ENCODE measurements at places on chromosomes 1 and 21.

DNA sequence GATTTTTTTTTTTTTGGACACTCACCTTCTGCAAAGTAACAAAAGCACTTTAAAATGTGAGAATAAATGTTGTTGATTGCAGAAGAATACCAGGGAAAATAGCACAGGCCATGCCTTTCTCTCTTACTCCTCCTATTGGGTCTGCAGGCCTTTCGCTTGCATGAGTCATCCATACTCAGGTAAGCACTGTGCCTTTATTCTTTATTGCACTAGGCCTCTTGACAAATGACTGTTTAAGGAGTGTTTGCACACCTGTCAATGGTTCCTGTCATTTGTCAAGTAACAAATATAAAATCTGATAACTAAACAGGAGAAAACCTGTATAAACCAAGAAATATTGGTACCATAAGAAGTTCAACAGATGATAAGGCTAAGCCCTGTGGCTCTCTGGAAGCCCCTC is 106.5 kb downstream of the RGS7 start:
- no peak for DNase-seq

DNA sequence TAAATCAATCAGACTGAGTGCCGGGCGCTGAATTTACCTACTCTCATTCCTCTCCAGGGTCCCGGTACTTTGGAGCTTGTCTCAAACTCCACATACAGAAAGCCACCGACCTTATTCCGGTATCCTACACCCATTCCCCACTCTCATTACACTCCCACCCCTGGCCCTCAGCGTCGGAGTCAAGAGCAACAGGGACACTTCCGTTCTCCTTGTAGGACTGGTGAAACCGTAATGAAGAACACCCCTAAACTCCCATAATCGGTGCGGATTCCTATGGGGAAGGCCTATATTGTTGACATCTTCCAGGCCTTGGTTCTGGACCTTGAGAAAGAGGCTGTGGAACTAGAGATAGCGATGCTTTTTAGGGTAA is 798 bp downstream of the ZBED6 start:
- peak; percentile 26 for DNase-seq

DNA sequence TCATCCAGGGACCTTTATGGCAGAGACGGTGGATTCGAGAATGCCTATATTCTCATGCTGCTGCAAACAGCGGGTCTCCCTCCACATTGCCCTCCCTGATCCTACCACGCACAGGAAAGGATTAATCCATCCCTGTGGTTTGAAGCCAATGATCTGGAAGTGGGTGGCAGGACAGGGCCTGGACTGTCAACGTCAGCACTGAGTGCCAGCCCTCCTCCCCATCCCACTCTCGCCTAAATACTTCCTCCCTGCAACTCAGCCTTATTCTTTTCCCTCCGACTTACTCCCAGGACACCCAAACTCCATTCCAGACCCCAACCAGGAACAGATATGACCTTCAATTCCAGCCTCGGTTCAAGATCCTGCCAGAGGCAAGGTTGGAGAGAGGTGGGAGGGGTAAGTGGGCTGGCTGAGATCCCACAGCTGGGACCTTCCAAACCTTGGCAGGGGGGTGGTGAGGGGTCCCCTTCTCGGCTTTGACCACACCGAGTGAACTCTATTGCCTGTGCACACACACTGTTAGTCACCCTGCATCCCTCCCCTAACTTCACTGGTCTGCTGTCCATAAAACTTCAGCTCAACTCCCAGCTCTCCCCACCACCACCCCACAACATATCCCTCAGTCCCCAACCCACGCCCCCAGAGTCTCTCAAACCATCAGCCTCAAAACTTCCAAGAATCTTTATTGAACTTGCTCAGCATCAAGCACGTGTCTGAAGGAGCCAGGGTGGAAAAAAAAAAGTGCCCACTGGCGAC is 2.4 kb upstream of the S100A5 start:
- DNase-seq = no peak

DNA sequence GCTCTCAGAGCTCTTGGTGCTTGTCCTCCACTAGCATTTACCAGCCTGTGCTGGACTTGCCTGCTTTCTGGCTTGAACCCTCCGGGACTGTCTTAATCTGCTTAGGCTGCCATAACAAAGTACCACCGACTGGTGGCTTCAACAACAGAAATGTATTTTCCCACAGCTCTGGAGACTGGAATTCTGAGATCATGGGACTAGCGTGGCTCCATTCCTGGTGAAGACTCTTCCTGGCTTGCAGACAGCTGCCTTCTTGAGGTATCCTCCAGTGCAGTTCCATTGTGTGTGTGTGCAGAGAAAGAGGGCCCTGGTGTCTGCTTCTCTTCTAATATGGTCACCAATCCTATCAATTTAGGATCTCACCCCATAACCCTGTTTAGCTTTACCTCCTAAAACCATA is 22.0 kb upstream of the RCAN1 start:
- no peak for DNase-seq

DNA sequence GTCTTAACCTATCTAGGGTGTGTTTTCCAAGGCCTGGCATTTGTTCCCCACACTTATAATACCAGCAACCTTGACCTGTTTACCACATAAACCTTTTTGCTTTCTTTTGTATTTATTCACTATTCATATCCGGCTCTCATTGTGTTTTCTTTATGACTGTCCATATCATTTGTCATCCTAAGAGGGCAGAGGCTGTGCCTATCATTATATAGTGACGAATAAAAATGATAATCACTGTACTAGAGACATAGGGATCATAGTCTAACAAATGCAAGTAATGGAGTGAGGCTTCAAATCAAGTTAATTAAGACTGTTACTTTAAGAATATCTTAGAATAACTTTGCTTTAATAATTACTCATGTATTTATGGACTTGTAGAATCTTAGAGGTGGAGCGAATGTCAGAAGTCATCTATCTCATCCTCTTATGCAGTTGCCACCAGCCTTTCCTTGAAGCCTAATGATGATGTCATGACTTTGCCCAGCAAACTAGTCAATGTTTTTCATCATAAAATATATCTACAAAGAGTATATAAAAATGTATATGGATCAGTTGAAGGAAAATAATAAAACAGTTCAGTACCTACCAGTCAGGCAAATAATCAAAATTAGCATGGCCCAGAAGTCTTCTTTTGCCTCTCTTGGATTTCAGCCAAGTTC is 4.7 kb upstream of the ETV3 start:
- DNase-seq = no peak

- DNase-seq = no peak
Observed at GRCh38 chr1:52360595-52360968, 5.4 kb downstream of the CC2D1B start.

DNA sequence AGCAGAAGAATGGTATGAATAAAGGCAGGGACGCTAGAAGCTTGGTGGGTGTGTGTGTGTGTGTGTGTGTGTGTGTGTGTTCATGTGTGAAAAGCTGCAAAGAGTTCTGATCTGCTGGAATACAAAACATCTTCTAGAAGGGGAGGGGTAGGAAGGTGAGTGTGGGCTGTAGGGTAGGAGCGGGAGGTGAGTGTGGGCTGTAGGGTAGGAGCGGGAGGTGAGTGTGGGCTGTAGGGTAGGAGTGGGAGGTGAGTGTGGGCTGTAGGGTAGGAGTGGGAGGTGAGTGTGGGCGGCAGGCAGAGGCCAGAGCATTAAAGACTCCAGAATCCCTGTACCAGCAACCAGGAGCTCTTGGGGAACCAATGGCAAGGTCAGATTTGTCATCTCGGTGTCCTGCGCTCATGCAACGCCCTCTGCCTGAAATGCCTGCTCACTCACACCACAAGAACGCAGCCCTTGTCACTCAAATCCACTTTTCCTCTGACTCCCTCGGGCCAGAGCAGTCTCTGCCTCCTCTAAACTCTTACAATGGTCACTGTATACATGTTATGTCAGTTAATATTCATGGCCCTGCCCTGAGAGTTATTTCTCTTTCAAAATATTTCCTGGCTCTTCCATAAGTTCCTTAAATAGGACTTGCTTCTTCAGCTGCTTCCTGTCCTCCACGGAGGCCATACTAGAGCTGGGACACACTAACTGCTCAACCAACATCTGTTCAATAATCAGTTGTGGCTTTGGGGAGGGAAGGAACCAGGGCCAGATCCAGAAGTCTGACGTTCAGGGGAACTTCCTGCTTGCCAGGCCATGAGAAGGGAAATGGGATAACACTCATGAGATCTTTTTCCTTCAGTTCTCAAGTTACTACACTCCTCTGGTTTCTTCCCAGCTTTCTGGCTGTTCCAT is 53.6 kb upstream of the ZNF644 start:
- no peak for DNase-seq

DNA sequence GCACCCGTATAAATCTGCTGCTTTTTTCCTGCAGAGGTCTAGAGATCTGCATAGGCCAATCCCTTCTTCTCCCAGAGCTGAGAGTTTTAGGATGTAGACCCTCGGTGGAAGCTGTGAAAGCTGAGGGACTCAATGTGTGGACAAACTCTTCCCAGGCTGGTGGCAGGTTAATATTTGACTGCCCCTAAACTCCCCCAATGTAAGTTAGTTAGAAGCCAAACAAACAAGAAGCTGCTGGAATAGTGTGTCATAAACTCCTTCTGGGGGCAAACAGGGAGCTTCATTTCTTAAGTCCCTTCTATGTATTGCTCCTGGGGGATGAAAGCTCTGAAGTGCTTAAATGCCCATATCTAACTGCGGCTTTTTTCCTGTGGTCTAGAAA is 72.3 kb downstream of the SCMH1 start:
- DNase-seq = no peak

- DNase-seq = no peak
Observed at GRCh38 chr1:109866071-109866470, 44.6 kb upstream of the CSF1 start.

DNA sequence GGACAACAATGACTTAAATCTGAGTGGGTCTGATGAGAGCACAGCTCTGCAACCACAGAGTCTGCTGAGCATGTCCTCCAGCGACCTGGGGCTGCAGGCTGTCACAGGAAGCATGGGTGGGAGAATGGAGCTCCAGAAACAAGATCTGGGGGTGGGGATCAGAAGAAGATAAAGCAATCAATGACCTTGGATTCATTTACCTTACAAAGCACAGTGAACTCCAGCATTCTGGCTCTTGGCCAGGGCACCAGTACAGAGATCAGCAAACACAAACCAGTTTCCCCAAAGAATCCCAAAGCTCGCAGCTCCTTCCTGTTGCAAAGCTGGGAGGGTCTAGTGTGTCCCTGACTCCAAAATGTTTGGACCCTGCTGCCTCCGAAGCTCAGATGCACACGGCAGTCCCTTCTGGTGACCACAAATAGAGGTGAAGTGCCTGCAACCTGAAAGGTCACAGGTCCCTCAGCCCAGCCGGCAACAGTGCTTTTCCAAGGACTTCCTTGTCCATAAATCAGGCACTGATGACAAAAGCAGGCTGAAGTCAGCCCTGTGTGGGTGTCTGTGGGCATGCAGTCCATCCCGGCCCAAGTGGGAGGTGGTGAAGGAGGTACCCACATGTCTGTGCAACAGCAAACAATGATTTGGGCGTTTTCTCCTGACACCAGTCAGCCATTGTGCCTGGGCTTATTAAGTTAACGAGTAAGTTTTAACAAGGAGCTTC is 76.1 kb downstream of the SH3BGR start:
- no peak for DNase-seq

GRCh38 chr1:175450219-175450618 is 257.6 kb upstream of the KIAA0040 start:
- DNase-seq = no peak

DNA sequence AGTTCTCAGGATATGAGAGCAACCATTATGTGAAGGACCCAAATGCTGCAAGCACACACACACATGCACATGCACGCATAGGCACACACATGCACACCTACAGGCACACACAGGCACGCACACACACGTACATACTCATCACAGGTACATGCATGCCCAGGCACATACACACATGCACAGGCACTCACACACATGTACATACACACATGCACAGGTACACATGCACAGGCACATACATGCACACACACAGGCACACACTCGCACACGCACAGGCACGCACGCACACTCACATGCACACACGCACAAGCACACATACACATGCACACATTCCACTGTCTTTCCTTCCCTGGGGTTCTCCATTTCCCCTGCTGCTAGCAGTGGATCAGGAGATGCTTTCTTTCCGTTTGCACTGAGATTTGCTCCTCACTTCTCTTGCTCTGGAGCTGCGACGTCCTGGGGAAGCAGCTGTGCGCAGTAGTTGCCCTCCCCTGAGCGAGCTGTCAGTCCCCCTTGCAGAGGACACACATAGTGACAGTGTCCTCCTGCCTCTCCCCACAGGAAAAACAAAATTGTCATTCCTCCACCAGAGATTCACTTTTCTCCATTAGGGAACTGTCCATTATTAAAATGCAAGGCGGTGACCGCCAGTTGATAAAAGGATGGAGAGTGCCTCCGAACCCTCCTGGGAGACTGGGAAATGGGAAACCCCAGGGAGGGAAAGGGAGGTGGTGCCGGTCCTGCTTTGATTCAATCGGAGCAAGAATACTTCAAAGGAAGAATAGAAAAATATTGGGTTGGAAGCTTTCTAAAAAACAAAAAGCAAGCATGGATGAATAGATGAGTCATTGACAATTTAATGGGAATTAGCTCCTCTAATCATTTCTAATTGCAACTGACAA is 69.5 kb downstream of the WDR4 start:
- no peak for DNase-seq

- no peak for DNase-seq
Observed at GRCh38 chr1:173418107-173418985, 58.8 kb upstream of the PRDX6 start.

DNA sequence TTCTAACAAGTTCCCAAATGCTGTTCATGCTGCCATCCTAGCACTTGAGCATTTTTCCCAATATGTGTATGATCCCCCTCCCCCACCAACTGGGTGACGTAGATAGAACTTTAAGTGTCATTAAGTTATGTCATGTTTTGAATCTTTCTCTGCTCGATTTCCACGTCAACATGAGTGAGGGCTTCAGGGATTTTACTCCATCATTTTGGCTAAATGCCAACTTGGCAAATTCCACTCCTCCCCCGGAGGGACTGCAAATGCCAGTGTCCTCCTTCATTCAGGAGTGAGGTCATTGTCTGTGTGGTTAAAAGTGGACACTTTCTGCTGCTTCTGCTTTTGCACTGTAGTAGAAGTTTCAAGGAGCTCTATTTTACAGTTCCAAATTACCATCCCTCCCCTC is 201.7 kb downstream of the FGGY start:
- DNase-seq = no peak

DNA sequence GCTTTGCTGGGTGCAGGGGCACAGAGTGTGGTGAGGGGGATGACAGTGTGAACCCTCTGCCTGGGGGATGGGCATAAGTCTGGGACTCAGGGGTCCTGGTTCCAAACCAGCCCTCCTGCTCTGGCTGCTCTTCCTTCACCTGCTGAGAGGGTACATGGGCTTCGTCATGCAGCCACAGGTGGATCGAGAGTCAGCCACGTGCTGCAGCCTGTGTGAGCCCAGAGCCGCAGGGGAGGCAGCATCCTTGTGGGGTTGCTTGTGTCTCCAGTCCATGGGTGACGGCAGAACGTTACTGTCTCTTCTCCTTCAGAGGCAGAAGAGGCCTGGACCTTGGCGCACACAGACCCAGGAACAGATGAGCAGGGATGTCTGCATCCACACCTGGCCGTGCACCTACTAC is 12.1 kb downstream of the SNAP47 start:
- no peak for DNase-seq

- DNase-seq = no peak
Observed at GRCh38 chr1:152811050-152811449, 721 bp upstream of the LCE1B start.

GRCh38 chr1:243455760-243456651 is 200.2 kb downstream of the SDCCAG8 start:
- no peak for DNase-seq

GRCh38 chr1:69710484-69711189 is 142.9 kb downstream of the LRRC7 start:
- no peak for DNase-seq

Measured in naive thymus-derived CD8-positive, alpha-beta T cell (primary cell).